Suppressor macrophage (primary cell): ENCODE measurements at places on chromosomes 1 and 21.

- no peak for DNase-seq
Measured at GRCh38 chr1:50106095-50106761, 2.5 kb upstream of the ELAVL4 start.

GRCh38 chr1:112264010-112264409 is 132.0 kb upstream of the CTTNBP2NL start:
- DNase-seq, result no peak

DNA sequence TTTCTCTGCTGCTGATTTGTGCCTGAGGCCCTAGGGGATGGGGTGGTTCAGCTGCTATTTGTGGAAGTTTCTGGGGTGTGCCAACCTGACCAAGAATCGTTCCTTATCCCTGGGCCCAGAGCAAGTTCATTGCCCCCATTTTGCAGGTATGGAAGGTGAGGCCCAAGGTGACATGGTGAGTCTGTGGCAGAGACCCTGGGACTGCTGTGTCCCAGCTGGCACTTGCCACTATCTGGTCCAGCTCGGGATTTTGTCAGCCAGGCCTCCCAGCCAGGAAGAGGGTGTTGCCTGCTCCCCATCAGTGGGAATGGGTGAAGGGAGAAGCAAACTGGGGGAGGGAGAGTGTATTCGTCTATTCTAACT is 18.9 kb upstream of the LRP8 start:
- DNase-seq, result no peak

DNA sequence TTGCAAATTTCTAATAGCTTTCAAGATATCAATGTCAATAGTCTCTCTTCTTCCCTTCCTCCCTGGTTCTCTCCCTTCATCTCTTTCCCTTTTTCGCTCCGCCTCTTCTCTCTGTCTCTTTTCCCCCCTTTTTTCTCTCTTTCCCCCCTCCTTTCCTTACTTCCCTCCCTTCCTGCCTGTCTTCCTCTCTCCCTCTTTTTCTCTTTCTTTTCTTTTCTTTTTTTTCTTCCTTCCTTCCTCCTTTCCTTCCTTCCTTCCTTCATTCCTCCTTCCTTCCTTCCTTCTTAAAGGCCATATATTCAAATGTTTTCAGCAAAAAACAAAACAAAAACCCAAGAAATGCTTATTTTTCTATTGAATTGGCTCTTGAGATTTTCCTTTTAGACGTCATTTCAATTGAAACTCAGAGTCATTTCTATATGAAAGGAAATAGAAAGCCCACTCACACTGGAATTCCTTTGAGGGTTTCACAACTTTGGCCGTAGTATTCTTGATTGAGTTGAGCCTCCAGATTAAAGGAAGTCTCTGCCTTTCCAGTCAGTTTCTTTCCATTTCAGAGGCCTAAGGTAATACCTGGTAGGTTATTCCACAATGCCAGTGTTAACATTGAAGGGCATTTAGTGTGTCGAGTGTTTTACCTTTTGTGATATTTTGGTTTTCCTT is 551.5 kb downstream of the LMO4 start:
- no peak for DNase-seq

DNA sequence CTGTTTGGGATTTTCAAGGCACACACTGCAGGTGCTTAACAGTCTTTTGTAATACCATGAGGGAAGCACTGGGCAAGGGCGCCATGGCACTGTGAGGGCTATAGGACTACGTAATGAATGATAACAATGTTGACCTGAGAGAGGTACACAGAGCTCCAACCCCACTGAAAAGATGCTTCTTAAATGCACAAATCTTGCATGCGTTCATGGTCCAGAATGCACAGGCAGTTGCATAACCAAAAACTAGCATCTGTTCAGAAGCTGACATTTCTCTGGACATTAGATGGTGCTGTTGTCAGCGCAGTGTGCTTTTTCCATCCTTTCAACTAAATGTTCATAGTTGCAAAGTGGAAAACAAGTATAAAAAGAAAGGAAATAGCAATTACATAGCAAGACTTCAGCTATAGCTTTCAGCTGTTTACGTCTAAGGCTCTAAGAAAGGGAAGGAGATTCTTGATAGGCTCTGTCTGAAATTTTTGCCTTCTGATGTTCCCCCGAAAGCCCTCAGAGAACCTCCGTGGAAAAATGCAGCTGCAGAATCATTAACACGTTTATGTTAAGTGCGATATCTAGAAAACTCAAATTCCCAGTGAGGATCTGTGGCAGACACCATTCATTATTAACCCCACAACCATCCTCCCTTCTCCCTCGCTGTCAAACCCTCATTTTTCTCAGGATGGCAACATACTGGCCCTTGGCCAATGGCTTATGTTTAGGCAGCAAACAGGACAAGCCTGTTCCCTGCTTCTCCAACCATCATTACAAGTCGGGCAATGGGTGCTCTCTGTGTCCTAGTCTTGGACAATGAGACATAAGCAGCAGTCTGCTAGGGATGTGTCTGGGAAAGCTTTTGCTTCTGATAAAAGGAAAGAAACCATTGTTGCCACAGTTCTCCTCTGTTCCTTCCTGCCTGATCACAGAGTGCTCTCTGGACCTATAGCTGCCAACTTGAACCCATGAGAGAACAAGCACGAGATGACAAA is 8.2 kb upstream of the TARBP1 start:
- peak; percentile 73 for DNase-seq

- no peak for DNase-seq
Measured at GRCh38 chr1:209241487-209241886, 342.0 kb upstream of the CAMK1G start.

DNA sequence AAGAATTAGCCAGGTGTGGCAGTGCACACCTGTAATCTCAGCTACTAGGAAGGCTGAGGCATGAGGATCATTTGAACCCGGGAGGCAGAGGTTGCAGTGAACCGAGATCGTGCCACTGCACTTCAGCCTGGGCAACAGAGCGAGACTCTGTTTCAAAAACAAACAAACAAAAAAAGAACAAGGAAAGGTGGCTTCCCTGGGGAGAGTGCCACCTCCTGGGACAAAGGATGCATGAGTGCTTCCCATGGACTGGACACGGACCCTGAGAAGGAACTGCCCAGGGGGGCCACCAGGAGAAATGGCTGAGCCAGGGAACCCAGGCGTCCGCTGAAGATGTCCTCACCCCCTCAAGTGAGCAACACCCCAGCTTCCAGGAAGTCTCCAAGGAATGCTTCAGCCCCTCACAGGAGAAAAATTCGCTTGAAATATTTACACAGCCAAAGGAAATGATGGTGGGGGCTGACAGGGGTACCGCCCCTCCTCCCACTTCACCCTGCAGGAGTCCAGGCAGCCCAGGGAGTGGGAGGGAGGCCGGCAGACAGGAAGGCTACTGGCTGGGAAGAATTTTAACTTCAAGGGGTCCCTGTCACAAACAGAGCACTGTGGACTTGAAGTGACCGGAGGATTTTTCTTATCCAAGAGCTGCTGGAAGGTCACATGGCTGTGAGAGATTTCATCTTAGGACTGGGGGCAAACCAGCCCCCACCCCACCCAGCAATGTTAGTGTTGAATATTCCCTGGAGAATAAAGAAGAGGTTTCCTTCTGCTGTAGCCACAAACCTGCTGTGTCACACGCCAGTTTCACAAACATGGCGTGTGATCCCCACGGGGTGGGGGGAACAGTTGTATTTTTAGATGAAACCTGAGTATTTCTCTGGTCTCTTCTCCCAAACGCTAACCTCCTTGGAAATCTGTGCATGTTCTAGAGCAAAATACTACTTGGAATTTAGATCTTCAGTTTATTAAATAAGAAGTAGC is 90.8 kb upstream of the SLC25A33 start:
- peak; percentile 57 for DNase-seq
